ENCODE measurements at places on chromosomes 11 and 22.

DNA sequence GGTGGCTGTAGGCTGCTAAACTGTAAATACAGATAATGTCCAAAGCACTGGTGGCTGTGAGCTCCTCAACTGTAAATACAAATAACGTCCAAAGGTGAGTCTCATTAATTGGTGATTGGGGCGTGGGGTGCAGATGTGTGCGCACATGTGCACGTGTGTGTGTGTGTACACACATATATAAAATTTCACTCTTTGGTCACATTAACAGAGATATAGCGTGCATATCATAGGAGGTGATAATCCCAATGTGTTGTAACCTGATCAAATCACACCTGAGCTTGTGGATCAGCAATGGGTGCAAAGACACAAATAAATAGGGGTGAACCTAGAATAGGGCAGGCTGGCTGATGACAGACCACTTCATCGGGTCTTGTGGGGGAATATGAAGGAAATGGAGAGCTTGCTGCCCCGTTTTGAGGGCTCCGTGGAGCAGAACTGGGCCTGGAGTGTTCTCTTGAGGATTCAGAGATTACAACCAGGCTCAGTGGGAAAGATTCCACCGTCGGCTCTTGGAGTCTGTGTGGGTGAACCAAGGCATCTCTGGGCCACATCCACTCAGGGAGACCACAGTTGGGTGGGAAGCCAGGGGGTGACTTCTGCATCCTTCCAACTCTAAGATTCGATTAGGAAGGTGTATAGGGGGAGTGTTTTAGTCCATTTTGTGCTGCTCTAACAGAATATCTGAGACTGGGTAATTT is 24.9 kb upstream of the OSBPL5 start:
- no peak for DNase-seq

- no peak for DNase-seq
Observed at GRCh38 chr22:32652645-32653270, 148.7 kb upstream of the TIMP3 start.

DNA sequence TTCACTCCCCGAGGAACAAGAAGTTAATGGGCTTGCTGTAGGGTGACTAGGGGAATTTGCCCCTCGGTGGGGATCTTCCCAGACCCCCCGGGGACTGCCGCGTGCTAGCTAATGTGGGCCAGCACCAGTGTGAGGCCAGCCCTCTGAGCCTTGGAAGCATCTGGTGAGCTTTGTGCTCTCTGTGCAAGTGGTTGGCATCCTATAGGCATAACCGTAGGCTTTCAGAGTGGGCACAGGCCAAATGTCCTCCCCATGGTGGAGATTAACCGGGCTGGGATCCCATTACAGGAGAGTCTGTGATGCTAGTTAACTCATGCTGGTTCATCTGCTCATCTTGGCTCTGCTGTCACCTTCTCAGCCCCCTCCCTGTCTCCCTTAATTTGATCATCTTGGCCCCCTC is 125.7 kb downstream of the TRIM29 start:
- no peak for DNase-seq

- peak; percentile 81 for DNase-seq
Observed at GRCh38 chr11:22491555-22492225, 133.9 kb downstream of the FANCF start.

DNA sequence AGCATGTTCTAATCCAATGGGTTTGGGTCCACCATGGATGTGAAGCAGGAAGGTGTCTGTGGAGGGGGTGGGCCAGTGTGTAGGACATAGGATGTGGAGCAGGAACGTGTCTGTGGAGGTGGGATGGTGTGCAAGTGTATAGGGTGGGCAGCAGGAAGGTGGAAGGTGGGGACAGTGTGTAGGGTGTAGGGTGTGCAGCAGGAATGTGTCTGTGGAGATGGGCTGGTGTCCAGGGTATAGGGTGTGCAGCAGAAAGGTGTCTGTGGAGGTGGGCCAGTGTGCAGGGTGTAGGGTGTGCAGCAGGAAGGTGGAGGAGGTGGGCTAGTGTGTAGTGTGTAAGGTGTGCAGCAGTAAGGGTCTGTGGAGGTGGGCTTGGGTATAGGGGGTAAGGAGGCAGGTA is 1068.0 kb downstream of the NTM start:
- no peak for DNase-seq

DNA sequence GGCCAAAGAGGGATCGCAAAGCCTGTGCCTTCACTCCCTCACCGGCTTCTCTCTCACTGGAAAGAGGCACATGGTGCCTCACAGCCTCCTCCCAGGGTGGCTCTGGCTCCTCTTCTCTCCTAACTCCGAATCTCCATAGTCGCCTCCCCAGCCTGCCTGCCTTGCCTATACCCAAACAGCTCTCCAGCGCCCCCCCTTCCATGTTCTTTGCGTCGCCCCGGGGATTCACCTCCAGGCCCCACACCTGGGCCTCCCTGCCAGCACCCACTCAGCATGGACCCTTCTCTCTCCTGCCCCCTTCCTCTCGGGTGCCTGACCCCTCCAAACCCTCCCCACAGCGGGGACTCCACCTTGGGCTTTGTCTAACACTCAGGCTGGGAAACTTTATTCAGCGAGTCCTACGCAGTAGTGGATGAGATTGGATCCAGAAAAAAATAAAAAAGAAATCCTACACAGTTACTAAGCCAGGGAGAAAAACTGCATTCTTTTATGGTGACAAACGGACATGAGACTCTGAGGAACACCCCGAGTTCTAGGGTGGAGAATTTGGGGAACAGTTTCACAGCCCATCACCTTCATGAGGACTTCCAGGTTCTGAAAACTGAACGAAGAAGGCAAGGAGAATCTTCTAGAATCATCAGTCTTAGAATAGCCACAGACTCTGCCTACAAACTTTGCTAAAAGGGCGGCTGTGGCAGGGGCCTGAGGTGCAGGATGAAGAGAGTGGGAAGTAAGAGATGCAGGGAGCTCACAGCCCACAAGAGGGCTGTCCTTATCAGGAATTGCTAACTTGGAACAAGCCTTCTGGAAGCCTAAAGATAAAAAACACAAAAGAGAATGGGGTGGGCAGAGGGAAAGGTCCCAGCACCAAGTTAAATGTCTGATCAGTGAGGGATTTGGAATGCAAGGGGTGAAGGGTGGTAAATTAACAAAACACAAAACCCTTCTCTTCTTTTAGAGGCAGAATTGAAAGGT is 5.3 kb downstream of the PPM1F start:
- DNase-seq, result peak; percentile 35

DNA sequence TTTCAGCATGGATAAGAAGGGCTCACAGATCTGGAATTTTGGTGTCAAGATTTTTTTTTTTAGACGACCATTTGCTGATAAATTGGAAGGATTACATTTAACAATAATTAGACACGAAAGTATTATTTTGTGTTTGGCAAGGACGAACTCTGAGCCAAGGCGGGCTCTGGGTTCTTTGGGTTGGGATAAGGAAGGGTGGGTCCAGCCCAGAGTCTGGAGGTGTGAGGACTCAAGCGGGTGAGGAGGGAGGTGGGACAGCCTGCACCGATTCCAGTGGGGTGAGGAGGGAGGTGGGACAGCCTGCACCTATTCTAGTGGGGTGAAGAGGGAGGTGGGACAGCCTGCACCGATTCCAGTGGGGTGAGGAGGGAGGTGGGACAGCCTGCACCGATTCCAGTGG is 4.1 kb downstream of the B3GAT1 start:
- no peak for DNase-seq

GRCh38 chr22:19962246-19962908 is 20.8 kb upstream of the TXNRD2 start:
- no peak for DNase-seq

DNA sequence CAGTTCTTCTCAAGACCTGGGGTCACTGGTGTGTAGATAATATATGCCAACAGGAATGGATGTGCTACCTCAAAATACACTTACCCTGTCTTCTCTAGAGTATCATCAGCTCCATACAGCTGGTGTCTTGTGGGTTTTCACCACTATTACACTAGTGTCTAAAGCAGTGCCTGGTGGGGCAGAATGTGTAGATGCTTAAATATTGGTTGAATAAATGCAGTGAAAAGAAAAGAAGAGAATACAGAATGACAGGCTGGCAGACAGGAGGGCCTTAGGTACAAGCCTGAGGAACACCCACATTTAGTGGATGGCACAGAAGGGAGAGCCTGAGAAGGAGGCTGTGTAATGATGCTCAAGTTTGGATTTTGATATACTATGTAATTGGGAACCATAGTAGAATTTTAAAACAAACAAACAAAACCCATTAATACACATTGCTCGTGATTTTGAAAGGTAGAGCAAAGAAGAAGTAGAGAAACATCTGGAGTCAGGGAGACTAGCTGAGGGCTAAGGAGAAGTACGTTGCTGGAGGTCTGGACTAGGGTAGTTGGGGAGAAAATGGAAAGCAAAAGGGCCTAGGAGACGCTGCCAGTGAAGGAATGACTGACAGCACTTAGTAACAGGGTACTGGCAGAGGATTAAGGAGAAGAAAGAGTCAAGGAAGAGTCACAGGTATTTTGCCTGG is 20.5 kb upstream of the RAG2 start:
- DNase-seq, result no peak

GRCh38 chr11:35968386-35969088 is 24.7 kb downstream of the LDLRAD3 start:
- DNase-seq, result no peak

Measured in HS-5 (cell line).